H9 (cell line): ENCODE measurements at places on chromosomes 6 and 20.

GRCh38 chr20:59940956-59941294 is 736 bp downstream of the FAM217B start:
- H3K36me3 ChIP-seq = peaks cover 24% of the 10 kb centered on the region
- H3K4me1 ChIP-seq = no peaks in the 10 kb centered on the region
- H3K4me3 ChIP-seq = peak overlapping the region; percentile 84
- DNase-seq = no peak
- peaks cover 7% of the 10 kb centered on the region; the same call in 1 of the 2 replicates for H3K27me3 ChIP-seq

DNA sequence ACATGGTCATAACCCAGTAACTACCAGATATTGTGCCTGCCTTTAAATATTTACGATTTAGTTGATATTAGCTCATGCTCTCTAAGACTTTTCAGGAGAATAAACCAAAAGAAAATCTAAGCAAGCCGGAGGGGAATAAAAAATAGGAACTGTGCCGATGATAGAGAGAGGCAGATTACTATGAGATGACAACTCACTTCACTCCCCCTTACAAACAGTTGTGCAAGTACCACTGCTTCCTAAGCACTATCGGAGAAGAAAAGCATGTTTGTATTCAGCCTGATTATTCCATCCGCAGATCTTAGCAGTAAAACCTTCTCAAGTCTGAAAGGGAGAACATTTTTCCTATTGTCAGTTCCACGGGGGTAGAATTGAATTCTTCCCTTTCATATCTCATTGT is 294.4 kb downstream of the KCNQ5 start:
- no peak overlapping the region for H3K27ac ChIP-seq
- H3K4me1 ChIP-seq = no peaks in the 10 kb centered on the region
- DNase-seq = no peak
- no peak overlapping the region for H3K4me3 ChIP-seq
- H3K36me3 ChIP-seq = no peaks in the 10 kb centered on the region

GRCh38 chr6:146336191-146336590 is 207.4 kb upstream of the RAB32 start:
- H3K27me3 ChIP-seq = no peaks in the 10 kb centered on the region
- H3K4me1 ChIP-seq = 0 out of 2 replicates have a peak, but pooled peaks cover 2% of the 10 kb centered on the region
- H3K4me3 ChIP-seq = no peak overlapping the region
- no peak overlapping the region for H3K27ac ChIP-seq

- no peaks in the 10 kb centered on the region for H3K27me3 ChIP-seq
- no peak overlapping the region for H3K27ac ChIP-seq
- no peaks in the 10 kb centered on the region for H3K4me1 ChIP-seq
- DNase-seq = no peak
- no peaks in the 10 kb centered on the region for H3K36me3 ChIP-seq
Measured at GRCh38 chr6:151284012-151284411, 44.2 kb downstream of the AKAP12 start.

DNA sequence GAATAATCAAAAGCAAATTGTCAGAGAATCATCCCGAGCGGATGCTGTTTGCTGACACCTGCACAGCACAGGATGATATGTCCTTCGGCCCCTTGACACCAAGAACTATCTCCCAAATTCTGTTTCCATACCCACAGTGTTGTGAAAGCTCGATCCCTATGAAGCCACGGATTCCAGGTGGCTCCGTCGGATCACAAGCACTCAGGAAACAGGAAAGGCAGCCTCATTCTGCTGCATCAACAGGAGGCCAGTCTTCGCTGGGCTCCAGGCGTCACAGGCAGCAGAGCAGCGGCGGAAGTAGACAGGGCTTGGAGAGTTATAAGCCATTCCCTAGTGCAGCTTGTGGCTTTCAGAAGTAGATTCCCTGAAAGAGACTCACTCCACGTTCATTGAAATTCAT is 342.3 kb downstream of the C6orf118 start:
- no peaks in the 10 kb centered on the region for H3K27me3 ChIP-seq
- peaks cover 2% of the 10 kb centered on the region; the same call in 1 of the 2 replicates for H3K4me1 ChIP-seq
- peak; percentile 42 for DNase-seq
- H3K36me3 ChIP-seq = no peaks in the 10 kb centered on the region; the same call in 1 of the 2 replicates
- no peak overlapping the region for H3K4me3 ChIP-seq

- DNase-seq = no peak
- no peaks in the 10 kb centered on the region for H3K4me1 ChIP-seq
- H3K27me3 ChIP-seq = no peaks in the 10 kb centered on the region; the same call in 1 of the 2 replicates
- no peak overlapping the region for H3K4me3 ChIP-seq
- no peaks in the 10 kb centered on the region for H3K36me3 ChIP-seq
- H3K27ac ChIP-seq = no peak overlapping the region
Measured at GRCh38 chr6:2674857-2675256, 75.9 kb downstream of the MYLK4 start.

DNA sequence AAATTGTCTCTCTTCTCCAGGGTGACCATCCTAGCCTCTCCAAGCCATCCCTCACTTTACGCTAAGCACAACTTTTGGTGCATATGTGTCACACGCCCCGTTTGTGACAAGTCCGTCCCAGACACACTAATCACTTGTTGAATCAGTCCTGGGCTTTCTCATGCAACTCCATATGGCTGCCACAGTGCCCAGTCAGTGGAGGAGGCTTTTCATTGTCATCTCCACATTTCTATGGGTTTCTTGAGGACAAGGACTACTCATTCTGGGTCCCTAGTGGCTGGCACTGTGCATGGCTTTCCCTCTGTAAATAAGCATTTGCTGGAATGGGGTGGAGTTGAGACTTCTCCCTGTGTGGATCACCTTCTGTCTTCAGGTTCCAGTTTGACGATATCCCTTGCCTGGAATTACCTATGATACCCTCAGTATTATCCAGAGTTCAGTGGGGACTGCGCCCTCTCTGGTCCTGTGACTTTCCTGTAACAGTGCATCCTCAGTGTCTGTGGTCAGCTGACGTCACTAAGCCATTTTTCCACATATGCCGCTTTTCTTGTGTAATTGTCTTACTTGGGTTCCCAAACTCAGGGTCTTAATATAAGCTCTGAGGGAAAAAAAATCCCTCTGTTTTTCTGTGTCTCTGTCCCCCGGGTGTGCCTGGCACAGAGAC is 59.8 kb upstream of the MYL9 start:
- H3K4me1 ChIP-seq = no peaks in the 10 kb centered on the region
- H3K27me3 ChIP-seq = no peaks in the 10 kb centered on the region

GRCh38 chr6:36345681-36346466 is 9.2 kb upstream of the BNIP5 start:
- no peaks in the 10 kb centered on the region for H3K27me3 ChIP-seq
- no peaks in the 10 kb centered on the region for H3K36me3 ChIP-seq
- peak; percentile 75 for DNase-seq
- no peak overlapping the region for H3K4me3 ChIP-seq

DNA sequence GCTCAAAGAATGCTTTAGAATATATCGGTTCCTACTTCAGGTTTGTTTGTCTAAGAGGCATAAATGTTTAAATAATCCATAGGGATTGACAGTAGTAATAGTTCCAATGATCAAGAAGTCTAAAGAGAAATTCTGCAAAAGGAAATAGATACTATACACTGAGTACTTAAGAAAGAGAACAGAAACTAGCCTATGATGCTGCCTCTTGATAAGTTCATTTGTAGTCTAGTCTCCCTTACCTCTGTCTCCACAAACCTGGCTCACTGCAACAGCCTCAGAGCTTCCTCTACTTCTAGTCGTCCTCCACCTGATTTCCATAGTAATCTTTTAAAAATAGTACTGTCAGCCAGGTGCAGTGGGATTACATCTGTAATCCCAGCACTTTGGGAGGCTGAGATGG is 511.8 kb downstream of the LMBRD1 start:
- no peak overlapping the region for H3K4me3 ChIP-seq
- DNase-seq = no peak

DNA sequence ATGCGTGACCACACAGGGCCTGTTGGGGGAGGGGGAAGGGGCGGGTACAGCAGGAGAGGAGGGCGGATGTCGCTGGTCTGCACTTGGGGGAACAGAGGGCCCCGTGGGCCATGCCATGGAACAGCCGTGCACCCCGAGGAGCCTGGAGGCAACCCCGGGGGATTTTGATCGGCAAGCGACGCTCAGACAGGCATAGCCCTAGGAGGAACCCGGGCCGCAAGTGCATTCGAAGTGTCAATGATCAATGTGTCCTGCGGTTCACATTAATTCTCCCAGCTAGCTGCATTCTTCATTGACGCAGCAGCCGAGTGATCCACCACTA is 772.8 kb upstream of the DEFB115 start:
- H3K4me1 ChIP-seq = no peaks in the 10 kb centered on the region
- no peak for DNase-seq
- no peak overlapping the region for H3K4me3 ChIP-seq
- H3K27me3 ChIP-seq = no peaks in the 10 kb centered on the region
- H3K27ac ChIP-seq = no peak overlapping the region
- H3K36me3 ChIP-seq = peaks cover 16% of the 10 kb centered on the region; the same call in 1 of the 2 replicates

- peak overlapping the region; percentile 99 for H3K27ac ChIP-seq
- no peaks in the 10 kb centered on the region for H3K27me3 ChIP-seq
- H3K4me1 ChIP-seq = peaks cover 6% of the 10 kb centered on the region; the same call in 1 of the 2 replicates
- no peaks in the 10 kb centered on the region for H3K36me3 ChIP-seq
Measured at GRCh38 chr6:26187981-26188635, 100.9 kb downstream of the HFE start.

GRCh38 chr6:54260025-54260424 is 48.2 kb upstream of the TINAG start:
- no peaks in the 10 kb centered on the region for H3K4me1 ChIP-seq
- H3K4me3 ChIP-seq = no peak overlapping the region
- H3K27ac ChIP-seq = no peak overlapping the region
- no peaks in the 10 kb centered on the region for H3K36me3 ChIP-seq
- no peaks in the 10 kb centered on the region for H3K27me3 ChIP-seq

GRCh38 chr6:66896415-66896814 is 1189.4 kb upstream of the EYS start:
- peaks cover 14% of the 10 kb centered on the region for H3K36me3 ChIP-seq
- no peak overlapping the region for H3K4me3 ChIP-seq
- H3K27ac ChIP-seq = no peak overlapping the region
- H3K4me1 ChIP-seq = no peaks in the 10 kb centered on the region
- no peaks in the 10 kb centered on the region for H3K27me3 ChIP-seq
- no peak for DNase-seq

GRCh38 chr6:125586074-125586473 is 163.4 kb upstream of the HEY2 start:
- no peaks in the 10 kb centered on the region for H3K27me3 ChIP-seq
- peaks cover 14% of the 10 kb centered on the region for H3K4me1 ChIP-seq

- no peak overlapping the region for H3K27ac ChIP-seq
- peaks cover 2% of the 10 kb centered on the region; the same call in 1 of the 2 replicates for H3K4me1 ChIP-seq
- H3K4me3 ChIP-seq = peak overlapping the region; percentile 68
- H3K27me3 ChIP-seq = no peaks in the 10 kb centered on the region
Measured at GRCh38 chr6:14211562-14211942, 94.0 kb downstream of the CD83 start.

DNA sequence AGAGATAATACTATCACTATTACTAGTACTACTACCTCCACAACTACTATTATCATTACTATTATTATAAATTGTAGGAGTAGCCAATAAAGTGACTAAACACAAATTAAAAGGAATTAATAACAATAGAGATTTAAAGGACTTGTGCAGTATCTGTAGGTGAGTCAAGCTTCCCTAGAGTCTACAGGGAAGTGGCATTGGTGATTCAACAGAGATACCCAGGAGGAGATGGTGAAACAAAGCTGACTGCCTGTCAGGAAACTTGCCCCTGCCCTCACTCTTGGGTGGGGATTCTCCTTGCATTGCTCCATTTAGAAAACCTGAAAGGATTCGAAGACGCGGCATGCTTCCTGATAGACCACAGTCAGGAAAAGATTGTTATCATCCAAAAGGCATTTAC is 23.3 kb upstream of the BCLAF1 start:
- H3K4me3 ChIP-seq = no peak overlapping the region
- no peak for DNase-seq
- H3K27me3 ChIP-seq = no peaks in the 10 kb centered on the region
- H3K36me3 ChIP-seq = no peaks in the 10 kb centered on the region
- no peaks in the 10 kb centered on the region for H3K4me1 ChIP-seq
- H3K27ac ChIP-seq = no peak overlapping the region

DNA sequence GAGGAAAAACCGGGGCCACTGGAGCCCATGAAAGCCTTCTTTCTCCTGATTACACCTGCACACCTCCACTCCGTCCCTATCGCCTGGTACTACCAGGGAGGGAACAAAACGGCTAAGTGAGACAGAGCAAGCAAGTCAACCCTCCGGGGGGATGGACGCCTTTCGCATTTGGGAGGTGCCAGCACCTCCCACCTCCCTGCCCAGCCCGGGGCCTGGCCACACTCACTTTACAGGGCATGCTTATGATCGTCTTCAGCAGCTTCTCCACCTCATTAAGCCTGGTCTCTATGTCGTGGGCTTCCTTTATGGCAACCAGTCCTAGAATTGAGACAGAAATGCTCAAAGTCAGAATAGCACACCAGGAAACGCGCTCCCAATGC is 13.7 kb downstream of the PXDC1 start:
- H3K27ac ChIP-seq = no peak overlapping the region
- H3K4me3 ChIP-seq = no peak overlapping the region; the same call in 2 of the 3 replicates
- no peaks in the 10 kb centered on the region for H3K4me1 ChIP-seq
- no peaks in the 10 kb centered on the region for H3K27me3 ChIP-seq
- DNase-seq = no peak

- H3K36me3 ChIP-seq = no peaks in the 10 kb centered on the region
- H3K27ac ChIP-seq = no peak overlapping the region
- H3K4me3 ChIP-seq = peak overlapping the region; percentile 78
- peaks cover 90% of the 10 kb centered on the region for H3K27me3 ChIP-seq
Measured at GRCh38 chr6:1381481-1382330, 7.7 kb upstream of the FOXF2 start.

- H3K27me3 ChIP-seq = no peaks in the 10 kb centered on the region
- H3K27ac ChIP-seq = no peak overlapping the region
- DNase-seq = no peak
- H3K4me1 ChIP-seq = no peaks in the 10 kb centered on the region
- no peaks in the 10 kb centered on the region for H3K36me3 ChIP-seq
Measured at GRCh38 chr6:39366931-39367618, 44.6 kb upstream of the KCNK16 start.

DNA sequence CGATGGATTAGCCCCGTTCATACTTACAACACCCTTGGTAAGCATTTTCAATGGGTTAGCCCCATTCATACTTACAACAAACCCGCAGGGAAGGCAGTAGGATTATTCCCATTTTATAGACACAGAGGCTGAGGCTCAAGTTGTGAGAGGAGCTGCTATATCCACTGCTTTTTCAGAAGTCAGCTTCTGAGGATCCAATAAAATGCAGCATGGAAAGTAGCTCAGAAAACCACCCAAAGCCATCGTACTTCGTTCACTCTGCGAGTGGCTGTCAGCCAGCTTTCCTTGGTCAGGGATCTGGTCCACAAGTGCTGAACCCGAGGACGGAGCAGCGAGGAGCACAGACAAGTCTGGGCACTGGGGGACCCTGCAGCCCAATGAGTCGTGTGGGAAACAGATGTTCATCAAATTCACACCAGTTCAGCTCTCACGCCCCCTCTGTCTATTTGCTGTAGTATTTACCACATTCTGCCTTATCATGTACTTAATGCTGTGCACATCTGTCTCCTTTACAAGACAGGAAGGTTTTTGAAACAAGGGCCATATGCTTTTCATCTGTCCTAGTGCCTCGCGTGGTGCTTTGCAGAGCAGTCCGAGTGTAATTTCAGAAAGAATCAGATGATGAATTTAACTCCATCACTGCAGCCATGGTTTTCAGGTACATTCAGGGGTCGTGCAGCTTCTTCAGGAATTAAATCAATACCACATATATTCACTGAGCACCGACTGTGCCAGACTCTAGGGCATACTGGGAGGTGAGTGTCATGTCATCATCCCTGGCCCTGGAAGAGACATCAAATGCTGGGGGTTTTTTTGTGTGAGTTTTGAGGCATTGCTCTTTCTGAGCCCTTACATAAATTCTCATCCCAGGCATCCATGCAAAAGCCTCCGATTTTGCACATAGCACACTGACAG is 256.9 kb downstream of the CDH26 start:
- no peak overlapping the region for H3K27ac ChIP-seq
- H3K4me3 ChIP-seq = no peak overlapping the region
- H3K36me3 ChIP-seq = no peaks in the 10 kb centered on the region
- no peaks in the 10 kb centered on the region; the same call in 1 of the 2 replicates for H3K27me3 ChIP-seq
